AML-193 (cell line): ENCODE measurements at places on chromosomes 7 and 10.
A peak's percentile ranks its signal among the peaks of the same experiment; 100 is the strongest.

DNA sequence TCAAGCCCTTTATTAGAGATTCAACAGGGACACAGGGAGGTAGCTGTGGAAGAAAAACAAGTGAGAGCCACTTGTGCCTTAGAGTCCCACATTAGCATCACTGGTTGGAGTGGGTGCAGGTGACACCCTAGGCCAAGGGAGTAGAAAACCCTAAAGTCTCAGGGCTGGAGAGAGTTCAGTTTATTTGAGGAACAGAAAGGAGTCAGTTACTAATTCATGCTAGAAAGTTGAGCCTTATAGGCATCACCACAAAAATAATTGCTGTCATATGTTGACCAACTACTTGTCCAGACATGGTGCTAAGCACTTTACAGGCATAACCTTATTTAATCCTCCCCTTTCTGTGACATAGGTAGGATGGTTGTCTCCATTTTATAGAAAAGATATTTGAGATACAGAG is 20.9 kb upstream of the ACSL5 start:
- no peak for DNase-seq

GRCh38 chr10:124387078-124387874 is 31.4 kb downstream of the OAT start:
- DNase-seq = no peak

DNA sequence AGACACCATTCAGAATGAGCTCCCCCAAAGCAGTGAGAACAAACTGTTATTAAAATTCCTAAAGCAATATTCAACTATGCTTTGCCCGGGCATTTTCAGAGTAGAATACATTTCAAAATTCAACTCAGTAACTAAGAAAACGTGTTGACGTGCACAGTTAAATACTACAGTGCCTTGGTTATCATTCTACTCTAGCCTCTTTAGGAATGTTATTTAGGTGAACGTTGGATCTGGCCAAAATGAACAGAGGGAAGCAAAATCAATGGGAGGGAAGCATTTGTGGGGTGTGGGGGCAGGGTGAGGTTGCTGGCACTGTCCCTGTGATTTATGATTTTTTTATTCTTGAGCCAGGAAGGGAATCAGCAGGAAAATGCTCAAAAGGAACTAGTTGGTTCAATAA is 27.5 kb downstream of the RSU1 start:
- DNase-seq = no peak

GRCh38 chr7:2108501-2109250 is 124.1 kb downstream of the MAD1L1 start:
- DNase-seq = no peak

GRCh38 chr7:151085329-151085690 is 965 bp upstream of the AGAP3 start:
- no peak for DNase-seq

GRCh38 chr7:31493714-31494181 is 20.1 kb upstream of the ITPRID1 start:
- no peak for DNase-seq

DNA sequence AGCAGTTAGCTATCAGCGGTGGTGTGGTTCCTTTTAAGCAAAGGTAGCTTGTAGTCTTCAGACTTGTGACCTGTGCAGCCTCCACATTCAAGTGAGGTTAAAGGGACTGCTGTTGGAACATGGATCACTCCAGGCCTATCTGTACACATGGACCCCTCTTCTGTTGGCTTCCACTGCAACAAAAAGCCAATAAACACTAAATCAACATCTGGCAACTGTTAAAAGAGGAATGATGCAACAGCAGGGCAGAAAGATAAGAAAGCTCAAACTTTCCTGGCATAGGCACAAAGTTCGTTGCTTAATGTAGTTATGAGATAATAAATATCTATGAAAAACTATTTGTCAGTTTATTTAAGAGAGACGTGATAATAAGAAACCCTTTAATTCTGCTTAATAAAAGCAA is 4.0 kb upstream of the MINPP1 start:
- no peak for DNase-seq

GRCh38 chr10:130412317-130412716 is 276.1 kb downstream of the GLRX3 start:
- DNase-seq = no peak

DNA sequence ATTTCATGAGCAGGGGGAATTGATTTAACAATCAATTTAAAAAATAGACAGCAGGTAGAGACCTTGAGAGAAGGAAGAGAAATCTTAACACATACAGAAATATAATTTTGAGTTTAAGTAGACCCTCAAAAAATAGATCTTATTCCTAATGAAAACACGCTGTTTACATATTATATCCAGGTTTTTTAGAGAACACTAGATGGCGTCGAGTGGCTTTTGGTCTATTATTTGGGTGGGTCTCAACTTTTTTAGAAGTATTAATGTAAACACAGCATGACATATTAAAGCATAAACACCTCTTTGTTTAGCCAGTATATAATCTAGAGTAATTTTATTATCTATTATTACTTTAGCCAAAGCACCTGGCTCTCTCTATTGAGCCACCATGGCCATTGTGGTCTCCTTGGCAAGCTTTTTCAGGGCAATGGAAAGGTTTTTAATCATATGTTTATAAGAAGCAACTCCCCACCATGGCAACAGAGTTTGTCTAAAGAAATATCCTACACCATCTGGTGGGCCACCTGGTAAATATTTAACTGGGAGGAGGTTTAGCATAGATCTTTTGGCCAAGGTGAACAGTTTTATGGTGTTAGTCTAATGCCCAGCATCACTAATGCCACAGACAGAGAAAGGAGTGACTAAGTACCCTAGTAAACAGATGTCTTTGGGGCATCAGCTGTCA is 59.7 kb upstream of the PRSS1 start:
- peak; percentile 9 for DNase-seq

GRCh38 chr10:110448682-110449418 is 48.9 kb upstream of the DUSP5 start:
- no peak for DNase-seq

DNA sequence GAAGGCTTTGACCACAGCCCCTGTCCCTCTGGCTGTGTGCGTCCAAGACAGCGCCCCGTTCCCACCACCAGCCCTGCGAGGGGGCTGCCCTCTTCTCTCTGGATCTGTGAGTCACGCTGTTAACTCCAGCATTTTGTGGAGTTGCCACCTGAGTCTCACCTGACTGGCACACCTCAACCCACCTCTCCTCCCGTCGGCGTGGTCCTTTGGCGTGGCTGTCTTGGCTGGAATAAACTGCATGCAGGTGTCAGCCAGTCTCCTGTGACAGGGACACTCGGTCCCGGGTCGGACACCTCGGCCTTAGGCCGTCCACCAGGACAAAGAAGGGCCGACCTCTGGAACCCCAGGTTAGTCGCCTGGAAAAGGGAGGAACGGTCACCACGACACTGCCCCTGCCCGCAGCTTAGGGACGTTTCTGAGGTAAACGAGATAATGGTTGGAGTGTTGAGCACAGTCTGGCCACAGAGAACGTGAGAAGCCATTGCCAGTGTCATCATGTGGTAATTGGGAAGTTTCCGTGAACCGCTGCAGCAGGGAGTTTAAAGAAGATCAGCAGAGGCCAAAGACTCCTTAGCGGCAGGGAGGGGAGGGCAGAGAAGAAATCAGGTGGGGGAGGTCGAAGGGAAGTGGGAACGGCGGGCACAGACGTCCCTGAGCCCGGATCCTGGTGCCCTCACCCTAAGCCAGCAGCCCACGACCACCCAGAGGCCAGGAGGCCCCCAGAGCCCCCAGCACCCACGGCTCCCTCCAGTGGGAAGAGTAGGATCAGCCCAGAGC is 73.6 kb upstream of the FAM20C start:
- DNase-seq = peak; percentile 49

- DNase-seq = no peak
Measured at GRCh38 chr7:25716421-25716820, 435.6 kb upstream of the NFE2L3 start.

DNA sequence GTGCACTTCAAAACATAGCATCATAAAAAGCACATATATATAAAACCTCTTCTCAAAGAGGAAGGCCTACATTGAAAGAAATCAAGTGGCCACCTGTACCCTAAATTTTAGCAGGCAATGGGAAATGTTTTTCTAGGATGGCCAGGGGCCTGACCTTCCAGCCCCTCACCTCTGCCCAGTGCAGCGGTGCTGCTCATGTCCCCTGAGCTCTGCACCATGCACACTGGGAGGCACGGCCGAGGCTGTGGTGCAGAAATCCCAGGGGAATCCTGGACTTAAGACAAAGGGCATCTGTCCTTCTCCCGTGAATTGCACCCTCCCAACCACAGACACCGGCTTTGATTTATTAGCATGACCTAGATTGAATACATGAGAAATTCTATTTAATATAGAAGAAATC is 551.4 kb downstream of the GLRX3 start:
- DNase-seq = no peak

DNA sequence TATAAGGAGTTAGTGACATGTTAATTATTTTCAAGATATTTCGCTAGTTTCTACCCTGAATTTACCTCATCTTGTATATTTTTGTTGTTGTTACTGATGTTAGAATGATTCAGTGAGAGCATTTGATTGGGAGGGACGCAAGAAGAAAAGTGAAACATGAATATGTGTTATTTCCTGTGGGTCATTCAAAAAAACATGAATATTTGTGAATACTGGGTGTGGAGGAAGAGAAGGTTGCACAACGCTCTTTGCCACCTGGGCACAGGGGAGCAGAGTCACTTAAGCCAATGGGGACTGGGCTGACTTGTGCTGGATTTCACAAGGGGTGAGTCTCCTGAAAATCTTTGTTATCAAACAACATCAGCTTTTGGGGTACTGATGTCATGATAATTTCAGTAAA is 39.5 kb downstream of the AGK start:
- no peak for DNase-seq

DNA sequence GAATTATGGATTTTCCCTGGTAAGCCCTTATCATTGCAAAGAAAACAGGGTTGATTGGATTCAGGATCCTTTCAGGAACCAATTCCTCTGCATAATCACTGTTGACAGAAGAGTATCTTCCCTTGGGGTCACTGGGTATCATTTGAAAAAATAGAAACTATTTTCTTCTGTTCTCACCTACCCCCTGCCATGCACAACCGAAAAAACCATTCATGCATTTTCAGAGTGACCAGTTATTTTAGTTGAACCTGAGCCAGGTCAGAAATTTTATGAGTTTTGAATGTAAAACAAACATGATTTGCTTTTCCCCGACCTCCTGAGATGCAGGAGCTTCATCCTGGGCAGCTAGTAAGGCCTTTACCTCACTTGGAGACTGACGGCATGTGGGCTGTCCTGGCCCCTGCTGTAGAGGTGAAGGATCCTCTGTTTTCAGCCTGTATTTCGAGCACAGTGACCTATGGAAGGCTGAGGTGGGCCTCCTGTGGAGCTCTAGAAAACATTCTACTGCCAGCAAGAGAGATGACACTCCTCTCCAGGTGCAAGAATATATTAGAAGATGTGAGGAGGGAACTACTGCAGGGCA is 30.1 kb downstream of the TMEM178B start:
- no peak for DNase-seq

DNA sequence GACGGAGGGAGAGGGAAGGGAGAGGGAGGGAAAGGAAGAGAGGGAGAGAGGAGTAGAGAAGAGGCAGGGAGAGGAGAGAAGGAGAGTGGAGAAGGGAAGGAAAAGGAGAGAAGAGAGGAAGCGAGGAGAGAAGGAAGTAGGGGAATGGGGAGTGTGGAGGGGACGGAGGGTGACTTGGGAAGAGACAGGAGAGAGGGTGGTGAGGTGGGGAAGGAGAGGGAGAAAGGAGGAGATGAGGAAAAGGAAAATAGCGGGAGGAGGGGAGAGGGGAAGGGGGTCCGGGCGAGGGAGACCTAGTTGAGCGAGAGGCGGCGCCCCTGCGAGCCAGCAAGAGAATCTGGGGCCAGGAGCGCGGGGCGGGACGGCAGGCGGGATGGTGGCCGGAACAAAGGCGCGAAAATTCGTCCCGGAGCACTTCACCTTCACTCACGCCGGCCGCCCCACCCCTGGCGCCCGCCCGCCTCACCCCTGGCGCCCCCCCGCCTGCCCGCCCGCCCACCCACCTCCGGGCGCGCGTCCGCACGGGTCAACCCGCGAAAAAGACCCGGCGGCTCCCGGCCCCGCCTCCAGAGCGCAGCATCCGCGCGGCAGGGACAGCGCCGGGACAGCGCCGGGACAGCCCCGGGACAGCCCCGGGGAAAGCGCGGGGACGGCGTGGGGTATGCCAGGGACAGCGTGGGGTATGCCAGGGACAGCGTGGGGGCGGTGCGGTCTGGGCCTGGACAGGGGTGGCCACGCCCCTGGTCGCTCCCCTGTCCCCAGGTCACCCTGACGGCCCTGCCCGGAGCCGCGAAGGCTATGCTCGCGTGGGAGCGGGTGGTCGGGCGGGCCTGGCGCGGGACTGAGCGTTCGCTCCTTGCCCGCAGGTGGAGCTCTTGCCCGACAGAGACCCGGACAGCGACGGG is 4.2 kb downstream of the VSTM2A start:
- DNase-seq = no peak

DNA sequence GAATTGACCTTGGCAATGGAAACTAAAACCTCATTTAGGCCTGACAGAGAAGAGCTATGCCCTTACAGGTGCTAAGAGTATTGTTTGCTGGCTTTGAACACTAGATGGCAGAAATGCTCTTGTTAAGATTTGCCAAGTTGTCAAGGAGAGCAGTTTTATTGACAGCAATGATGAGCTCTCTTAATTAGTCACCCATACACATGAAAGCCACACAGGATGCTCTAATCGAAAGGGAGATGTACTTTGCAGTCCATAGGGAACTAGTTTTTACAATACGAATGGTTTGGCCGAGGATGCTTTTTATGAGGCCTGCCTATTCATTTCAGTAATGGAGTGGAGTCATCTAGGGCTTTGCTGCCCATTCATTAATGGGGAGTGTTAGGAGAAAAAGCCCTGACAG is 45.4 kb upstream of the MBL2 start:
- peak; percentile 27 for DNase-seq

- DNase-seq = no peak
Measured at GRCh38 chr10:29563420-29564035, 71.2 kb downstream of the SVIL start.

DNA sequence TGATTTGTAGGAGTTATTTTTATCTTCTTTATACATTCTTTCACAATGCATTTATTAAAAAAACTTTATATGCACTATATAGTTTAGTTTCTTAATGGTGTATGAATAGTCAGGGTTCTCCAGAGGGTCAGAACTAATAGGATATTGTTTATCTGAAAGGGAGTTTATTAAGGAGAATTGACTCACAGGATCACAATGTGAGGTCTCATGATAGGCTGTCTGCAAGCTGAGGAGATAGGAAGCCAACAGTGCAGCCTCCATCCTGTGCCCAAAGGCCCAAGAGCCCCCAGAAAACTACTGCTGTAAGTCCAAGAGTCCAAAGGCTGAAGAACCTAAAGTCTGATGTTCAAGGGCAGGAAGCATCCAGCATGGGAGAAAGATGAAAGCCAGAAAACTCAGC is 192.8 kb upstream of the AHR start:
- DNase-seq = no peak

- DNase-seq = no peak
Measured at GRCh38 chr7:40595129-40595528, 460.3 kb downstream of the SUGCT start.
